ENCODE measurements at places on chromosomes 5 and 9.

DNA sequence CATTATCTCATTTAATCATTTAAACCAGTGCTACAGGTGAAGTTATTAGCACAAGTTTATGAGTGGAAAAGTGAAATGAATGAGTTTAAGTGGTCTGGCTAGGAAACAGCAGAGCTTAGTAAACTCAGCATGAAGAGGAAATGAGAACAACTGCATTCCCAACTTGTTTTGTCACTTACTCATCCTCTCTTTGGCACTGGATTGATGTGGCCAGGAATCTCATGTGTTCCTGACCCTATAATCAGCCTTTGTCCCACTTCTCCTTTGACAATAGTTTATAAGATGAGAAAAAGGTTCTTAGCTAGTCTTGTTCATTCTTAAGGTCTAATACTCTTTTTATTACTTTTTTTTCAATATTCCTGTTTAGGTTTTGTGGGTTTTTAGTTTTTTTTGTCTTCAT is 559.2 kb upstream of the TLE4 start:
- no peaks in the 10 kb centered on the region for H3K27me3 ChIP-seq
- no peak overlapping the region for H3K4me3 ChIP-seq
- no peaks in the 10 kb centered on the region for H3K36me3 ChIP-seq
- no peak overlapping the region for H3K27ac ChIP-seq
- H3K4me1 ChIP-seq = peaks cover 17% of the 10 kb centered on the region
- DNase-seq = no peak

- no peaks in the 10 kb centered on the region for H3K36me3 ChIP-seq
- H3K27ac ChIP-seq = no peak overlapping the region
- H3K4me3 ChIP-seq = no peak overlapping the region
Measured at GRCh38 chr5:39835371-39835770, 410.6 kb upstream of the DAB2 start.

DNA sequence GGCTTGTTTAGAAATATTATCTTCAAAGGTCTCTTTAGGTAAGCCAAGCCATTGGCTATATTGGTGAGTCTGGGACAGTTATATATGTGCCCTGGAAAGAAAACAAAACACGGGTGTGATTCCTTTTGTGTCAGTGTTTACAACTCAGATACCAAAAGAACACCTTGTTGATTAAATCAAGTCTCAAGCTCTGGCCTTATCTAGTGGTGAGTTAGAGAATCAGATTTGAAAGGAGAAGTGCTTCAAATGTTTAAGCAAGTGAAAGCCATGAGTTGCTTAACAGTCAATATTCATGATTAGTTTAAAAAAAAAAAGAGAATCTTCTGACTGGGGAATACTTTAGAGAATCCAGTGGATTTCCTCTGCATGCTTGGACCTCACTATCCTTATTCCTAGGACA is 68.3 kb downstream of the IQGAP2 start:
- H3K27me3 ChIP-seq = peaks cover 4% of the 10 kb centered on the region
- no peaks in the 10 kb centered on the region for H3K36me3 ChIP-seq
- H3K27ac ChIP-seq = no peak overlapping the region
- H3K4me3 ChIP-seq = no peak overlapping the region
- H3K4me1 ChIP-seq = no peaks in the 10 kb centered on the region

- H3K36me3 ChIP-seq = no peaks in the 10 kb centered on the region
- no peak overlapping the region for H3K4me3 ChIP-seq
- H3K27me3 ChIP-seq = no peaks in the 10 kb centered on the region
- H3K27ac ChIP-seq = no peak overlapping the region
- no peak for DNase-seq
Measured at GRCh38 chr5:115379622-115380344, 83.3 kb upstream of the CCDC112 start.
